AG10803 (cell line): ENCODE measurements at places on chromosomes 16 and 17.
A peak's percentile ranks its signal among the peaks of the same experiment; 100 is the strongest.

DNA sequence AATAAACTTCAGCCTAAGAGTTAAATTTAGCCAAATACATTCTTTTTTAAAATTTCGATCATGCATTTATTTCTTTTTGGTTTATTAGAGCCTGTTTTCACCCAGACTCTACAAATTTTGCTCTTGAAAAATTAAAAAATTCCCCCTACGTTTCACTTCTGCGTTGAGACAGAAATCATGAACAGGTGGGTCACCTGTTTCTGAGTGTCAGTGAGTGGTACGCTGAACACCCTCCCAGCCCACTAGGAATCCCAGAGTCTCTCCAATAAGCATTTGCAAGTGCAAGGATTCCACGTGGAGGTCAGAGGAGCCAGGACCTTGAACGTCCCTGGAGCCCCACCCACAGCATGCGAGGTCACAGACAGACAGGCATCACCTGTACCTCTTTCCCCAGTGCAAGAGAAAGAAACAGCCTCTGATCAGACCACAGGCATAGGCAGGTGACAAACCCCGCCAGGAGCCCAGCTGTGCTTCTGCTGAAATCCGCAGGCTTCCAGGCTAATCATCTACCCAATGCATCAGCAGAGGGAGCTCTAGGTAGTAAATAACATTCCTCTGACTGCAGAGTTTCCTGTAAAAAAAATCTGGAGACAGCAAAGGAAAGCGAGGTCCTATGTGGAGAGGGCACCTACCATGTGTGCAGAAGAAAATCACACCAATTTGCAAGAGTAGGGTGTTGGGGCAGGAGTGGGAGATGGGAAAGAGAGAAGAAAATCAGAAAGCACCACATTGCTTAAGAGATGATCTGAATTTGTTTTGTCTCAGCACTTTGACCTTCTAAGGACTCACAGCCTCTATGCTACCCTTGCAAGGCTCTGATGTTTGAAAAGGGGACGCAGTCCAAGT lies 5.9 kb upstream of the XYLT1 start:
- peak; percentile 72 for DNase-seq

- peak; percentile 27 for DNase-seq
Observed at GRCh38 chr17:39973496-39973895, 7.1 kb upstream of the PSMD3 start.

DNA sequence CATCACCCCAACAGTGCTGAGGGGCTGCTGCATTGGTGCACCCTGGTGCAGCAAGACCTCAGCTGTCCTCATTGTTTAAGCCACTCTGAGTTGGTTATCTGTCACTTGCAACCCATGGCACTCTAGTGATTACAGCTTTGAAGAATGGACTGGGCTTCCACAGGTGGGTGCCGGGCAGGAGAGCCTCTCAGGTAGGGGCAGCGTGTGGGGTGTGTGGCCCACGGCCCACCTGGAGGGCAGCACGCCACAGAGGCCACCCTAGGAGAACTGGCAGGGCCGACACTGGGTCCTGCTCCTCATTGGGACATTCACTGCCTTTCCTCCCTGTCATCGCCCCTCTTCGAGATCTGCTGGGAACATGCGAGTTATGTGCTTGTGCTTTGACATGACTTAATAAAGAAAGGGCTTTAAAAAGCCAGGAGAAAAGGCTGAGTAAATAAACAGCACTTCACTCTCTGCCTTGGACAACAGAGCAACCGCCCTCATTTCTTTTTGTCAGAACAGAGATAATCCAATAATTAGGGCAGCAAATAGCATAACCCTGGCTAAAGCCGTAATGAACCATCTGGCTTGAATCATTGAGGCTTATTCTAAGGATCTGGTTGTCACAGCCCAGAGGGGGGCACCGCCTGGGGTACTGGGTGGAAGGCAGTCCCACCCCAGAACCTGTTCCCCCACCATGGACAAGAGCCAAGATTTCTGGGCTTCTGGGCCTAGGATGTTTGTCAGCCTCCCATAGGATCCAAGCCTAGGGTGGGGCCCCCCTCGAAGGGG lies 3.0 kb downstream of the DOC2B start:
- DNase-seq = no peak

DNA sequence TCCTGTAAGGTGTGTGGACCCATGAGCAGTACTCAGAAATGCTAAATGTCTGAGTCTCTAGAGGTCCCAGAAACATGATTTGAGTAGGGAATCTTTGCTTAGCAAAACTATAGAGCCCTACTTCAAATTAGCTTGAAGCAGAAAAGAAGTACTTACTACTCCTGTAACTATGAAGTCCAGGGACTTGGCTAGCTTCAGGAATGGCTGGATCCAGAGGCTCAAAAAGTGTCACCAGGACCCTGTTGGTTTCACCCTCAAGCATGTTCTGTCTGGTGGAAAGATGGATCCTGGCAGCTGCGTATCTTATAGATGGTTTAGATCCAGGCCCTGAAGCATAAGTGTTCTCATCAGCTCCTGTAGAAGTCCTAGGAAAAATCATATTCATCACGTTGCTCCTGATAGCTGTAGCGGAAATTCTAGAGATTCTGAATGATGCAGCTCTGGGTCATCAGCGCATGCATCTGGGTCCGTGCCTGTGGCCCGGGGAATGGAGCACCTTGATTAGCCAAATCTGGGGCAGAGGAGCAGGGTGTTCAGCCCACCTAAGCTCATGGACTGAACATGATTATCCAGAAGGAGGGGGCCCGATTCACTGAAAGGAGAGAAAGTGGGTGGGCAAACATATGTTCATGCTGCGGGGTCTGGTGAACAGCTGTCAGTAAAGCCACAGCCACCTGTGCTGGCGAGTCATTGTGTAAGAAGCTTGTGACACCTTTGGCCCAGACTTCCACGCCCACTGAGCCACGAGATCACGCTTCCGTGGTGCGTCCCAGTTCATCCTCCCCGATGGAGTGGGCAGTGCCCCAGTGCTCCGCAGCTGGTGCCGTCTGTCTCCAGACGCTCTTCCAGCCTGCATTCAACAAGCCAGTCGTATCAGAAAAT lies 260.6 kb downstream of the CPPED1 start:
- DNase-seq = no peak

DNA sequence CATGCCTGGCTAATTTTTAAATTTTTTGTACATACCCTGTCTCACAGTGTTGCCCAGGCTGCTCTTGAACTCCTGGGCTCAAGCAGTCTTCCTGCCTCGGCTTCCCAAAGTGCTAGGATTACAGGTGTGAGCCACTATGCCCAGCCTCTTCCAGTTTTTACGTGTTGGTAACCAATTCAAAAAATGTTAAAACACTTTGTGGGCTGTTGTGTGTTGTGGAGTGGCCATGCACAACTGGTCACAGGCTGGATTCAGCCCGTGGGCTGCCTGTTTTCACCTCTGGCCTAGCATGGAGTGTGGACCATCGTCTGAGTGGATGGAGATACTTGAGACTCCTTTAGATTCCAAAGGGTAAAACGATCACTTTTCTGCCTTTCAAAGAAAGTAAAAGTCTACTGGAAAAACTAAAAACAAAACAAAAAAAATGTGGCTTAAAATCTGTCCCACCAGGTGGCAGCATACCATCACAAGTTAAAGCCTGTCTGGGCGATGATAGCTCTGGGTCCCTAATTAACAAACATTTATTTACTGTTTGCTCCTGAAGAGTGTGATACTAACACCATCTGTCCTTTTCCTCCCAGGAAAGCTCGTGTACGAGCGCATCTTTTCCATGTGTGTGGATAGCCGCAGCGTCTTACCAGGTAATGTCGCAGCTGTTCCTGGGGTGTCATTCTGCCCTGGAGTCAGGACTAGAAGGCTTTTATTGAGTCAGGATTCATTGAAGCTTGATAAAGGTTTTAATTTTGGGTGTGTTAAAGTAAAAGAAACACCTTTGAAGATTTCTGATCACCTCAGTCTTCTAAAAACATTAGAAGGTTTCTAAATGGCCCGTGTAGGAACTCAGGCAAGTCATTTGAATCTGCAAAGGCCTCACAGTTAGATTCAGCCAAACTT lies 45.8 kb downstream of the VPS35L start:
- peak; percentile 49 for DNase-seq

- DNase-seq = no peak
Observed at GRCh38 chr16:85309656-85310587, 197.7 kb upstream of the CIBAR2 start.

DNA sequence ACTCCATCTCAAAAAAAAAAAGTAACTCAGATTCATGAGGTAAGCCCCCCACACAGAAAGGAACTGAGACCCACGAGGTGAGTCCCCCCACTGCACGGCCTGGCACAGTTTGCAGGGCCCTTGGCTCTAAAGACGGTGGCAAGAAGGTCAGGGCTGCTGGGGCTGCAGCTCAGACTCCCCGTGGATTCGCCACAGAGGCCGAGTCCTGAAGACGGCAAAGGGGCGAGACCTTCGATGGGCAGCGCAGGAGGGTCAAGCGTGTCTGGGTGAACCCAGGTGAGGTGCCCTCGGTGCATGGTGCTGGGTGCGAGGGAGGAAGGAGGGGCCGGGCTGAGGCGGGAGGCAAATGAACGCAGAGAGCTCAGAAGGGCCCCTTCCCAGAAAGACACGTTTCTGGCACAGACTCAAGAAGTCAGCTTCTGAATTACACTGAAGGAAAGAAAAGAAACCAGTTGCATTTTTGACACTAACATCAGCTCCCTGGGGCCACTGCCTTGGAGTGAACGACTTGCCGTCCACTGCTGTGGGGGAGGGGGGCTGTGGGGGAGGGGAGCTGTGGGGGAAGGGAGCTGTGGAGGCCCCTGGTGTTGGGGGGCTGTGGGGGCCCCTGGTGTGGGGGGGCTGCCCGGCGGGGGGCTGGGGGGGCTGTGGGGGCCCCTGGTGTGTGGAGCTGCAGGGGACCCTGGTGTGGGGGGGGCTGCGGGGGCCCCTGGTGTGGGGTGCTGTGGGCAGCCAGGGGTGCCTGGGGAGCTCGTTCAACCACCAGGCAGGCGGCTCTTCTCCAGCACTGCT lies 69.8 kb upstream of the METRNL start:
- no peak for DNase-seq

- DNase-seq = no peak
Observed at GRCh38 chr16:27852681-27853080, 210.8 kb downstream of the GSG1L start.

DNA sequence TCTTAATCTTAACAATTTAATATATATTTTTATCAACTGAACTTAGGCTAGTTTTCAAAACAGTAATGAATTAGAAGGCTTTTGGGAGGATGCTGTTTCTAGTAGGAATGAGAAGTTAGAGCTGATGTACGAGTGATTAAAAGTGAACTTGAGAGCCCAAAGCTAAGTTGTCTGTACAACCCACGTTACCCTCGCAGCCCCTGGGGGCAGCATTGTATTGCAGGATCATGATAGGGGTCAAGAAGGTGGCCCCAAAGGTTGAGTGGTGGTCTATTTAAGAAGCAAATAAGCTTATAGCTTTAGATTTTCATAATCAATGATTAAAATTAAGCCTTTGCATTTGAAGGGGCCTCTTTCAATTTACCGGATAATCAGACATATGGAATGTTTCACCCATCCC lies 33.7 kb upstream of the ALDH3A2 start:
- no peak for DNase-seq

DNA sequence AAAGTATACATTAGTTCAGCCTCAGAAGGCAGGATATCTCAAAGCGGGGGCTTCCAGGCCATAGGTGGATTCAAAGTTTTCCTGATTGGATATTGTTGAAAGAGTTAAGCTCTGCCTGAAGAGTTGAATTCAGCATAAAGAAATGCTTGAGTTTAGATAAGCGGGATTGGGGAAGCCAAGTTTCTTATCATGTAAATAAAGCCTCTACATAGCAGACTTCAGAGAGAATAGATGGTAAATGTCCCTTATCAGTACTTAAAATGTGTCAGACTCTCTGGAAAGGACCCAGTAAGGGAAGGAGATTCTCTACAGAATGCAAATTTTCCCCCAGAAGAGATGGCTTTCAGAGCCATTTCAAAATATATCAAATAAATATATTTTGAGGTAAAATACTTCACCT lies 423.5 kb downstream of the SHISA9 start:
- no peak for DNase-seq

DNA sequence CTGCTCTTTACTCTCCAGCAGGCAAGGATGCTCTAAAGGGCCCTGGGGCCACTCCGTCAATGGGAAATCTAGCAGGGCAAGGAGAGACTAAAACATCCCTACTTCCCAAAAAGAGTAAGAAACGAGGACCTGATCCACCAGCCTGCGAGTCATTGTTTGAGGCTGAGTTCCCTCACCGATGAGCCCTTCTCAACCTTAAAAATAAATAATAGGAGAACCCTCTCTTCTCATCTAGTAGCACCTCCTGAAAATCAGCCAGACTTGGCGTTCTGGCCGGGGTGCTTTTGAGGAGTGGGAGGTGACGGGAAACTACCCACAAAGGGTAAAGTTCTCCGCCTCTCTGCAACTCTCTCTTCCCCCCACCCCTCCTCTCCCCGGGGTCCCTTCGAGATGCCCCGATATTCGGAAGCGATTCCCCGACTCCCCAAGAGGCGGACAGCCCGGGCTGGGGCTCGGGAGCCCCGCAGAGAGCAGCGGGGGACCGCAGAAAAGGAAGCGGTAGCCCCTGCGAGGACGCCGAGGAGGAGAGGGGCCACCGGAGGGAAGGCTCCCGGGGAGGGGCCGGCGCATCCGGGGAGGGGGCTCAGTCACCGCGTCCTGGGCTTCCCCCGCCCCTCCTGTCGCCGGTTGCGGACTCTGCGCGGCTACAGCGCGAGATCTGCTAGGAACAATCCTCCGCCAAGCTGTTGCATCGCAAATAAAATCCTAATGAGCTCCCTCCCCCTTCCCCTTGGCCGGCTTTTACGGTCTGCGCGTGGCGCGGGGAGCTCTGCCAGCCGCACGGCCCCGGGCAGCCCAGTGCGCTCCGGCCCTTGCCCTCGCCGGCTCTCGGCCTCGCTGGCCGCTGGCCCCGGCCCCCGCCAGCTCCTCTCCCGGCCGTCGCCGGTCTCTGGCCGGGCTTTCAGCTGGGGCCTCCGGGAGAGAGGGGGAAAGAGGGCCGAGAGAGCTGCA lies 1.3 kb downstream of the HOXB9 start:
- peak; percentile 47 for DNase-seq

- DNase-seq = peak; percentile 13
Observed at GRCh38 chr16:30525844-30526136, 576 bp downstream of the ZNF768 start.

- no peak for DNase-seq
Observed at GRCh38 chr16:58842156-58842555, 108.0 kb upstream of the GOT2 start.

- no peak for DNase-seq
Observed at GRCh38 chr17:60296177-60296576, 95.8 kb downstream of the USP32 start.

- DNase-seq = no peak
Observed at GRCh38 chr16:66291833-66292232, 74.7 kb upstream of the CDH5 start.
